ENCODE measurements at places on chromosomes 3 and 15.

- DNase-seq, result no peak
These were observed 1.0 kb upstream of the RYR3 start for GRCh38 chr15:33309602-33310276.

DNA sequence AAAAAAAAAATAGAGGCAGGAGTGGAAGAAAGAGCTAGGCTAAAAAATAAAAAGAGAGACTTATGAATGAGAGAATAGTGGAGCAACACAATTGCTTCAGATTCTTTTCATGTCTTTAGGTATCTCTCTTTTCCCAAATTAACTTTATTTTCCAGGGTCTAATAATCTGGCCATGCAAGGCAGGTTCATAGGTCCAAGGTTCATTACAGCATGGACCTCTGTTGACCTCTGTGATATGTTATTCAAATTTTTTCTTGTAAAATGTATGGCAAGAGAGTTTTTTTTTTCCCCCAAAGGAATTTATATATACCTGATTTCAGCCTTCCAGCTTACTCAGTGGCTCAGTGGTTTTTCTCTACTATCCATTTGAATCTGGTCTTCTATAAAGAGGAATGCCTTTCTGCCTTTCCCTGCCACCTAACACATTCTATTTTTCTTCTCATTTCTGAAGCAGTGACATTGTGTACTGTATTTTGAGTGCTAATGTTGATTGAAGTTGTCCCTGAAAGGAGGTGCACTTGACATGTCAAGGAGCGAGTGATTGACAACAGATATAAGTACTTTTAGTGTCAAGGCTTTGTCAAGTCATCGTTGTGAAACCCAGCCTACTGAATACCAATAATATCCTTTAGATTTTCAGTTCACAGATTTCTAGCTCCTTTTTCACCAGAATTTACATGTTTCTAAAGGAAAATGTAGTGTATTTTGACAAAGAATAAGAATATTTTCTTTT is 118.5 kb downstream of the MAP2K5 start:
- DNase-seq, result no peak

DNA sequence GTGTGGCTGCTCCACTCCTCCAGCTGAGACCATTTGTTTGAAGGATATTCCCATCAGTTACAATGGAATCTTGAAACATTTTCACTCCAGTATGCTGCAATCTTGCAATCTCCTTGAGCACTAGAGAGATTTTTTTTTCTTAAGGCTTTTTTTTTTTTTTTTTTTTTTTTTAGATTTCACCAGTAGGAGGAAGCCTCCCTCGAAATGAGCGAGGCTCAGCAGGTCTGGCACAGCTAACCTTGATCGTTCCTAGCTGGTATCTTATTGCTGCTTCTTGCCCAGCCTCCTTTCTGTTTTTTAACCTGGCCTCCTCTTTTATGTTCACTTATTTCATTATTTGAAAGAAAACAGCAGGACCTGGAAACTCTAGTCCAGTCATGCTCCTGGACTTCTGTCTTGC is 48.1 kb downstream of the RAP2B start:
- DNase-seq, result peak; percentile 43

DNA sequence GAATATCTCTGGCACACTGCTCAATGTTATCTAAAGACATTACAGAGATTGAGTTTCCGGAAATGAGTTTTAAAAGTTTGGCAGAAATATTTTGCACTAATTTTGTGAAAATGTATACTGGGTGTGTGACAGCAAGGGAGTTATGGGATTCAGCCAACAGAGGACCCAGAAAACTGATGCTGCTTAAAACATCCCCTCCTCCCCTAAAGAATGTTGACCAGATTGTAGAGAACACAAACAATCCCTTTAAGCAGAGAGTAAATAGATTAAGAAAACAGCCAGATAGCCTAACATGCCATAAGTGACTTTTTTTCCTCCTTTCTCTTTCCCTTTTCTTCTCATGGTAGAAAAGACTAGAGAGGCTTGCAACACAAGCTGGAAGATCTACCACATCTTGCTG is 928.0 kb upstream of the ALCAM start:
- DNase-seq, result no peak

DNA sequence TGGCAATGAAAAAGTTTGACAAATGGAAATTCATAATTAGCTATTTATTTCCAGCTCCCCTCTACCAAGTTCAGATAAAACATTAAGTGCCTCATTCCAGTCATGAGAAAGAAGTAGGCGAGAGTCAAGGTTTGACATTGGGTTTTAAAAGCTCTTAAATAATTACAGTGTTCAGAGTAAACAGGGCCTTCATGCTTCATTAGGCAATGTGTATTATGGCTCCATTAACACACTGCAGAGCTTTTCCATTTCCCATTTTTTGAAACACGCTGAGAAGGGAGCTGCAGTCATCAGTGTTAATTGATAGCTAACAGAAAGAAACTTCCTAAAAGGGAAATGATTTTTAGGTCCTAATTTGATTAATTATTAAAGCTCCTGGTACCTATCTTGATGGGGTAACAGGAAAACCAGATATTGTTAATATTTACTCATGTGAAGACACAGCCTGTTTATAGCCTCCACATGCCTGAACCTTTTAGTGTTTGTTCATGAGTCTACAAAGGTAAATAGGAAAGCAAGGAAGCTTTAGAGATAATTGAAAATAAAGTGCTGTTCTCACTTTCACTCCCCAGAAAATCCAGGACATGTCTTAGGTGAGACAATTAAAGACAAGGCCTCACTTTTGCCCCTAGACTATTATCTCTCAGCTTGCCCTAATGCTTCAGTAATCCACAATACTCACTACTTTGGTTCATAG is 28.7 kb downstream of the SST start:
- DNase-seq, result no peak

- no peak for DNase-seq
These were observed 187.4 kb upstream of the LINGO1 start for GRCh38 chr15:77819851-77820728.

DNA sequence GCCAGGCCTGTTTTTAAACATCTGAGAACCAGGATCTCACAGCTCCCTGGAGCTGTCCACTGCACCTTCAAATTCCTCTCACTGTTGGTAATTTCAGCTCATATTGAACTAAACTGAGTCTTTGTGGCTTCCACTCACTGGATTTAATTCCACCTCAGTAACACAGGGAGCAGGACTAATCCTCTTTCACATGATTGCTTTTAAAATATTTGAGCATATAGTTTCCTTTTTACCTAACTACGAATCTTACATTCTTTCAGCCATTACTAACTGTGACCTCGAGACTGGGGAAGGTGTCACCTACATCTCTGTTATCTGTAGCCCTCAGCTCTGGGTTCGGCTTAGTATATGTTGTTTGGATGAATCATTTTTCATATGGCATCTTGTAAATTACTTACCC is 194.3 kb upstream of the C2CD4B start:
- DNase-seq, result no peak

DNA sequence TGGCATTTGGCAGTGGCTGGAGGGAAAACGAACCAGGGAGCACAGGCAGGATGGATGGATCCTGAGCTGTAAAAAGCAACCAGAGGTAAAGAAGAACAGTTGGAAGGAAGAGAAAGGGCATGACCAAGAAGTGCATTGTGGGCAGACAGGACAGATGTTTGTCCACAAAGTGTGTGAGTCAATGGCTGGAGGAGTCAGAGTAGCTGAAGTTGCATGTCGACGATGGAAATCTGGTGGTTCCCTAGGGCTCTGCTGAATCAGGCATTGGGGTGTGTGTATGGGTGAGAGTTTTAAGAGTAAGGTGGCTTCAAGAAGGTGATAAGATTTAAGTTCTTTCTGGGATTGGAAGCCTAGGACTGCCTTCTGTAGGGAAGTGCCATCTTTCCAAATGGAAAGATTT is 214.0 kb upstream of the BHLHE40 start:
- no peak for DNase-seq

GRCh38 chr15:70504988-70505387 is 258.4 kb downstream of the UACA start:
- DNase-seq, result no peak

DNA sequence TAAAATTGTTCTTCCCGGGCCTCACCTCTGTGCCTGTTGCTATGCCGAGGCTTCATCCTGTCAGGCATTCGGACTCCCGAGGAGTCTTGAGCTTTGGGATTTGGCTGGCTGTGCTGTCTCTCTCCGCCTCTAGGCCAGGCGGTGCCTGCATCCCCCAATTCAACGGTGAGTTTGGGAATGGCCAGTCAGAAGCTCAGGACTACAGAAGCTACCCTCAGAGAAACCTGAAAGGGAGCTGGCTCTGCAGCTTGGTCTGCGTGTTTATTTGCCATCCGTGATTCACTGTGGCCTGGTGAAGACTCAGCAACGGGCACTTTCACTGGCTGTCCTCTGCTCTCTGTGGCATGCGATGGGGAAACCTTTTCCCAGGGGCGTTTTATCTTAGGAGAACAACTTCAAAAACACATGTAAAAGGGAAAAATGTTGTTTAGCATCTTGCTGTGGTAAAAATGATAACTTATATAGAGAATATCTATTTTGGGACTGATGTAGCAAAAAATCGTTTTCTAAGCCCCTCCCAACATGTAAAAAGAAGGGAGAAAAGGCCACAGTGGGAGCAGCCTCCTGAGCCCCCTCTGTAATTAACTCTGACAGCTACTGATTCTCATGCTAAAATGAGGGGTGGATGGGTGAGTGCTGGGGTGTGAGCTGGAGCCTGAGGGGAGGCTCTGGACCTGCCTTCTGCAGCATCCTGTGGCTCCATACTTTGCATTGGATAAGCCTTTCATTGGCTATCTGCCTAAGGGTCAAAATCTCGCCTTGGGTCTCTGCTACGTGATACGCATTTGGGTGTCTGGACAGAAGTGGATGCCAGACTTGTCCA is 103.4 kb upstream of the KLHL25 start:
- DNase-seq, result no peak

DNA sequence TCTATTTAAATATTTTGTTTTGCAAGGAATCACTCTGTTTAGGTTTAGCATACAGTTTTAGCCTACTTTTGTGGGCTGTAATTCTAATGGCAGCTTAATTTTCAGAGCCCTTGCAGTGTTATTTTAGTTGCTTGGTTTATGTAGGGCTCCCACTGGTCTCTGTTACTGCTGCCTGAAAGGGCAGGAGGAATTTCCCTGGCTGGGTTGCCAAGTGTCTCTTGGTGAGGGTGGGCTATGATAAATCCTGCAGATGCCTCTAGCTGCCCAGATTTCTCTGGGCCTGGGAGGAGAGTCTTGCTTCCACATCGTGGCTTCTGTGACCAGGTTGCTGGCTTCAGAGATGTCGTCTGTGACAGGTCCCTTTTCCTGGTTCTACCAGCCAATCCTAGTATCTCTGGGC is 36.2 kb downstream of the ILDR1 start:
- DNase-seq, result no peak

GRCh38 chr3:175304404-175304803 is 445.3 kb downstream of the NAALADL2 start:
- no peak for DNase-seq

GRCh38 chr15:97747342-97747741 is 213.2 kb upstream of the ARRDC4 start:
- no peak for DNase-seq

- no peak for DNase-seq
These were observed 6.8 kb upstream of the SKOR1 start for GRCh38 chr15:67818464-67818863.

DNA sequence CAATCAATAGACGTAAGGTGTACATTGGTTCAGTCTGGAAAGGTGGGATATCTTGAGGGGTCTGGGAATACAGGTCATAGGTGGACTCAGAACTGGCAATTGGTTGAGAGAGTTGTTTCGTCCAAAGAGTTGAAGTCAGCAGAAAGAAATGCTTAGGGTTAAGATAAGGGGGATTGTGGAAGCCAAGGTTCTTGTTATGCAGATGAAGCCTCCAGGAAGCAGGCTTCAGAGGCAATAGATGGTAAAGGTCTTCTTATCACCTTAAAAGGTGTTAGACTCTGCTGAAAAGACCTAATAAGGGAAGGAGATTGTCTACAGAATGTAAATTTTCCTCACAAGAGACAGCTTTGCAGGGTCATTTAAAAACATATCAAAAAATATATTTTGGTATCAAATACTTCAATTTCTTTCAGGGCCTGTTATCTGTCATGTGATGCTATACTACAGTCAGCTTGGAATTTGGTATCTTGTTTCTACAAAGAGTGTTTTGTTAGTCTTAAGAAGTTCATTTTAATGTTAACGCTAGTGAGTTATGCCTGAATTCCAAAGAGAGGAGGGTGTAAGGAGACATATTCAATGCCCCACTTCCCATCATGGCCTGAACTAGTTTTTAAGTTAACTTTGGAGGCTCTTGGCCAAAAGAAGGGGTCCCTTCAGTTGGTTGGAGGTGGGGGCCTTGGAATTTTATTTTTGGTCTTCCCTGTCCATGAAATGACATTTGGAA is 378.2 kb upstream of the ROBO2 start:
- DNase-seq, result no peak

DNA sequence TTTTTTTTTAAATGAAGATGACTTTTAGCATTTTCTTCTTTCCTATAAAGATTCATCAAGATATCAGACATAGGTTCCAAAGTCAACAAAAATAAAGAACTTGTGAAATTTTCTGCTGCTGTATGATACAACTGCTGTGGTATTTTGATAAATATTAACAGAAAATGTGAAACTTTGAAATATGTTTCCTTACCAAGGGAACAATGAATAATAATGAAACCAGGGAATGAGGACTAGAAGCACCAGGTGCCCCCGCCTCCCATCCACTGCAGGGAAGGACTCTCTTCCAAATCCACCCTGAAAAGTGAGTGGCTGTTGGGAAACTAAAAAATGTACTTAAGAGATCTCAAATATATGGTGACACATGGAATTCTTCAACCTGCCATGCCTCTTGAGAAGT is 198.4 kb downstream of the FHIT start:
- DNase-seq, result no peak

- no peak for DNase-seq
These were observed 126.4 kb downstream of the P2RY1 start for GRCh38 chr3:152961323-152961722.

DNA sequence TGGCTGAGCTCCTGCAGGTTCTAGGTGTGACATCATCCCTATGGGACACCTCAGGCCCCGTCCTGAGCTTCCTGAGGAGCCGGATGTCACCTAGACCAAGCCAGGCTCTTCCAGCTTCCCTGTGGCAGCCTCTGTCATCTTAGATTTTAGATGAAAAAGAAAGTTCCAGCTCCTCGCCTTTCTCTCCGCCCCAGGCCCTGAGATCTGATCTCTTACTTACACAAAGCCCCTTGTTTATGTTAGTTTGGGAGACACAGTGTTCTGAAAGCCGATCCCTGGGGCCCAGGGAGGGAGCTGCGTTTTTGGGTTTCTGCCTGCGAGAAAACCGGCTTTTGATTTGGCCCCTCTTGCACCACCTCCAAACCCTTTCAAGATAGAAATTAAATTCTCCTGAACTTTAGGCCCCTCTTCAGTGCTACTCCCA is 40.2 kb upstream of the FAM107A start:
- no peak for DNase-seq

GRCh38 chr3:150077581-150078247 is 107.0 kb upstream of the PFN2 start:
- DNase-seq, result no peak

GRCh38 chr3:67808906-67809305 is 154.5 kb upstream of the SUCLG2 start:
- DNase-seq, result no peak

- no peak for DNase-seq
These were observed 8.7 kb upstream of the PRR23E start for GRCh38 chr3:127183931-127184869.
